ENCODE measurements at places on chromosomes 5 and 9. TPM values are rescaled to one million over a fixed set of nuclear protein-coding genes. Genes with fewer than 3 reads are reported as not detected.

The SPATA31E1 gene
- not detected for total RNA-seq

GRCh38 chr5:15929611-15930263 is 249.9 kb downstream of the MARCHF11 start:
- DNase-seq: no peak

DNA sequence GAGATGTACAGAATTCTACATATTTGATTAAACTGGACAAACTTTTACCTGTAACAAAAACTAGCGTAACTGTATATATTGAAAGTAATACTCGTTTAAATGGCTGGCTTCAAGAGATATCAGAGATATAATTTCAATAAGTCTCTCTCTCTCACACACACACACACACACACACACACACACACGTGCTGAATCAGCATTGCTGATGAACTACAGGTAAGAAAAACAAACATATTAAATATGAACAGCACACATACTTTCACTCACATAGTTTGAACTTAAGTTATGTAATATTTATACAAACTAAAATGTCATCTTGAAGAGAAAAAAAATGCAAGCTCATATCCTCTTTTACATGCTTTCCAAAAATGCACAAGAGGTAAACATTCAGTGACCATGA is 145.4 kb downstream of the BNC2 start:
- no peak for DNase-seq

DNA sequence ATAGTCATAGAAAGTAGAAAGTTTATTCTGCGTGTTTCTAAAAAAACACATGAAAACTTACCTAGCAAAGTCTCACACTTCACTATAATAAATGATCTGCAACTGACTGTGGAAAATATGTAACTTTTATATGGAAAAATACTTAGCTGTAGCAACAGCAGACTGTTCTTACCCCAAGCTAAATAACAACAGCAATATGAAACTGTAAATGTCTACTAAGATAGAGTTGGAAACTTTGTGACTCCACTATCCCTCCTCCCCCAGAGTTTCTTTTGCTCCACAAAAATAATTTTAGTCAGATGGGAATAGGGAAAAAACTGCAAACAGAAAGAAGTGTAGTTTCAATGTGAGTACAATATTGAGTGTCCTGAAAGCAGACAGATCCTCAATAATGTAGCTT is 21.0 kb downstream of the MLLT3 start:
- DNase-seq: no peak

The TAF11L10 gene
- not detected for total RNA-seq

Data from mesenteric fat pad (tissue), 1 donor.